ENCODE measurements at places on chromosomes 6 and 20. TPM values are rescaled to one million over a fixed set of nuclear protein-coding genes. Genes with fewer than 3 reads are reported as not detected.

The PNLDC1 gene
- 0.29 TPM for polyA plus RNA-seq

The OPN5 gene
- 0.35 TPM for polyA plus RNA-seq

The HDAC2 gene
- polyA plus RNA-seq: 23.2 TPM

The IRF4 gene
- 0.15 TPM for polyA plus RNA-seq

The BEND3 gene
- 0.37 TPM for polyA plus RNA-seq

The AIG1 gene
- polyA plus RNA-seq: 69.5 TPM

The C4A gene
- polyA plus RNA-seq: 36.9 TPM

The TRIM31 gene
- not detected for polyA plus RNA-seq

The GTF2H4 gene
- 27.0 TPM for polyA plus RNA-seq

The CLPSL2 gene
- not detected for polyA plus RNA-seq

The LGSN gene
- not detected for polyA plus RNA-seq

The LY6G6C gene
- polyA plus RNA-seq: not detected

The SPATA25 gene
- polyA plus RNA-seq: 4.3 TPM

The STX11 gene
- 4.8 TPM for polyA plus RNA-seq

The HCK gene
- 2.3 TPM for polyA plus RNA-seq

The BPIFB1 gene
- polyA plus RNA-seq: 0.03 TPM

The OOEP gene
- 0.03 TPM for polyA plus RNA-seq

The PROKR2 gene
- polyA plus RNA-seq: not detected

The PFDN4 gene
- 56.3 TPM for polyA plus RNA-seq

The HLA-G gene
- polyA plus RNA-seq: not detected

The OR2J3 gene
- not detected for polyA plus RNA-seq

The RIMS4 gene
- not detected for polyA plus RNA-seq

The BHLHE23 gene
- not detected for polyA plus RNA-seq

The PDYN gene
- not detected for polyA plus RNA-seq

The GLP1R gene
- 0.39 TPM for polyA plus RNA-seq

The TRIM40 gene
- polyA plus RNA-seq: not detected

The ZBP1 gene
- polyA plus RNA-seq: 0.13 TPM

The ROS1 gene
- polyA plus RNA-seq: not detected

The BPIFA1 gene
- not detected for polyA plus RNA-seq

The FKBP5 gene
- 199 TPM for polyA plus RNA-seq

The LPA gene
- polyA plus RNA-seq: not detected

The OR2H2 gene
- polyA plus RNA-seq: not detected

The KCTD20 gene
- 13.4 TPM for polyA plus RNA-seq

The CCM2L gene
- polyA plus RNA-seq: 12.9 TPM

The EDN3 gene
- polyA plus RNA-seq: not detected

The WFDC2 gene
- 0.66 TPM for polyA plus RNA-seq

The DDO gene
- 11.0 TPM for polyA plus RNA-seq

The HDGFL1 gene
- not detected for polyA plus RNA-seq

The SLC2A10 gene
- 3.4 TPM for polyA plus RNA-seq

Data from heart right ventricle (tissue), 16 donors.